ENCODE measurements at places on chromosomes 5 and 9.

- no peak for DNase-seq
Measured at GRCh38 chr5:34450338-34450737, 205.8 kb upstream of the RAI14 start.

DNA sequence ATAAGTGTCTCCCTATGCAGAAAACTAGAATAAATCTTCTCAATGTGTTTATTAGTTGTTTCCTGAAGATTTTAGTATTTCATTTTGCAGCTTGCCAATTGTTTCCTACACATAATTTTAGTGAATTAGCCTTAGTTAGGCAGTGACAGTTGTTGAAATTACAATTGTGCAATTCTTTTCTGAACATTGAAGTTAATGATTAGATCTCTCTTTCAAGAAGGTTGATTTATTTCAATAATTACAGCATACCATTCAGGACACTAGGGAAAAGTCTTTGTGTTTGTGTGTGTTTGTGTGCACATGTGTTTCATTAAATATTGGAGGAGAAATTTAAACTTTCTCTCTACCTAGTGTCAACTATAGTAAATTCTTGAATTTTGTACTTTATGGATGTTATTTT lies 199.6 kb upstream of the MPDZ start:
- no peak for DNase-seq

GRCh38 chr9:85569988-85570387 lies 171.8 kb downstream of the AGTPBP1 start:
- no peak for DNase-seq

DNA sequence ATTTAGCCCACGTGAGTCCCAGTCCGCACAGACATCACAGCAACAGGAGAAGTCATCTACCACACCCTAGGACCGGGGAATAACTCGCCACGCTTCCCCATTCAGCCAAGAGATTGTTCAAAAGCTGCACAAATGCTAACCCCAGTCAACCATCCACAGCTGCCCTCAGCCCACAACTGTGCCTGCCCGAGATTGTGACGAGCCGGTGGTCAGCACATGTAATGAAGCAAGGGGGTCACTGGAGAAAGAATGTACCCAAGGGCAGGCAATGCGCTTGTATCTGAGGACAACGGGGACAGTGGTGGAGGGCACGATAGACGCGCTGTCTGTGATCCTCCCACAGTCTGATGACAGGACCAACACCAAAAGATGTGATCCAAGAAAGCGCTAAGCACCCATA lies 67.8 kb downstream of the COL23A1 start:
- DNase-seq: no peak

GRCh38 chr9:27247756-27248155 lies 49.2 kb downstream of the EQTN start:
- DNase-seq: no peak

DNA sequence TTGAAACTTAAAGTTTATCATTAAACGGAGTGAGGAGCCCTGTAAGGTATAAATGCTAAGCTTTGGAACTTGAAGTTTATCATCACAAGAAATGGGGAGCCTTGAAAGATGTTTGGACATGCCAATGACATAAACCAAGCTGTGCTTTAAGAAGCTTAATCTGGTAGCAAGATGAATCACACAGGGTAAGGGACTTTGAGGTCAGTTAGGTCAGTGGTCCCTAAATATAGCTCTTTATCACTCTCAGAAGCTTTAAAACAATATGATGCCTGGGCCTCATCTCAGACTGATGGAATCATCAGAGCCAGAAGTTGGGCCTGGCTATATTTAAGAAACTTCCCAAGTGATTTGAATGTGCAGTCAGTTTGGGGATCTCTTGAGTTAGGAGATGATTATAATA lies 85.7 kb downstream of the TNC start:
- DNase-seq: no peak

DNA sequence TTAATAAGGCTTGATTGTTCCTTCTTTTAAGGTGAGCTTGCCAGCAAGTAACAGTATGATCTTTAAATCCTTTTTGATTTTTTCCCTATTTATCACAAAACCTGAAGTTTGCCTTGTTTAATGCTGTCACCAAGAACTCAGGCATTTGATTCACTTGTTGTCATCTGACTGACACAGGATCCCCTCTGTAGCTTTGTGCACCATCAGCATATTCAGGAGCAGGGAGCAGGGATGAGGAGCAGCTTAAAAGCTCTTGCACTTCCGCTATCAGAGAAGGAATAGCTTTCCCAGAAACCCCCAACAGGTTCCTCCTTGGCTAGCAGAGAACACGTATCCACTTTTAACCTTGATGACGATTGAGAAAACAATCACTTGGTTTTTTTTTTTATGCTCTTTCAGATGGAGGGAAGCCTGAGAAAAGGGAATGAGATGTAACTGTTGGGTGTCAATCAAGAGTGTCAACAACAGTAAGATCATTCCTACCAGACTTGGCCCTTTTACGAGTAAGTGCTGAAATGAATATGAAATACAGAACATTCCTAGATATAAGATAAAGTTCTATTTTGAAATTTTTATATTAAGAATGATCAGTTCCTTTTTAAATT lies 433.1 kb upstream of the CDH18 start:
- no peak for DNase-seq

- DNase-seq: no peak
Measured at GRCh38 chr5:101429241-101429640, 526.2 kb upstream of the ST8SIA4 start.

DNA sequence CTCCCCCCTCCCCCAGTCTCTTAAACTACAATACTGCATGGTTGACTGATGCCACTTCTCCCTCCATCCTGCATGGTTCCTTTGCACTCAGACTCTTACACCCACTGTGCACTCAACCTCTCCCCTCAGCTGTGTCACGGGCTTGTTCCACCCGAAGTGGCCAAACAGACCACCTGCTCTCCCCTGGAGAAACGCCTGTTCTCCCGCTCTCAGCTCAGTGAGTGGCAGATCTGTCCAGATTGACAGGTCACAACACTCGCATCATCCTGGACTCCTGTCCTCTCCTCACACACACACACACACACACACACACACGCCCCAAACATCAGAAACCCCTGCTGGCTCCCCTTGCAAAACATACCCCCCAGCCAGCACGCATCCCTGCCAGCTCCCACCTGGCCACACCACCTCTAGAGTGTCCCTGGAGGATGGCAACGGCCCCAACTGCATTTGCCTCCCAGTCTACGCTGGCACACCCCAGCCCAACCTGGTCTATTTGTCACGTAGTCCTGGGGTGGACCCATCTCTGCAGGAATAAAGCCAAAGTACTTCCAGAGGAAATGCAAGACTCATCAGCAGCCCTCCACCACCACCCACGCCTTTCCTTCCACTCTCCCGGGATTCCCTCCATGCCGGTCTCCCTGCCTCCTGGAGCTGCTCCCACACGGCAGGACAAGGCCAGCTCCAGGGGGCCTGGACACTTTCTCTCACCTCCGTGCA lies 2.9 kb downstream of the OR2V1 start:
- DNase-seq: no peak

GRCh38 chr5:66739021-66739420 lies 142.8 kb downstream of the MAST4 start:
- no peak for DNase-seq

- DNase-seq: no peak
Measured at GRCh38 chr5:123340928-123341327, 82.3 kb downstream of the CEP120 start.

DNA sequence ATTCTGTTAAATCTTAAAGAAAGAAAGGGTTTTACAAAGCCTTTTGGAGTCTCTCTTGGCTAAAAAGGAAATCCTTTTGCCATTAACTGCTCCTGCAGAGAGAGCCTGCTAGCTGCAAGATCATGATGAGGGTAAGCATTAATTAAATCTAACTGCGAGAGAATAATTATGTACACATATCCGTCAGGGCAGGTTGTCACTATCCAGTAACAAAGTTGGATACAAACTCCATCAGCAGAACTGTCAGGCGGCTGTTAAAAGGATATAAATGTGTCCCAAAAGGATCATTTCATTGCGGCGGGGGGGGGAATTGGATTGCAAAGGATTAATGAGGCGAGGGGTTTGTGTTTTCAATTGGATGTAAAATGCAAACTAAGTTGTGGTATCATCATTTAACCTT lies 289.3 kb downstream of the ASTN2 start:
- no peak for DNase-seq

GRCh38 chr5:61401726-61402125 lies 69.7 kb downstream of the ZSWIM6 start:
- no peak for DNase-seq

- DNase-seq: no peak
Measured at GRCh38 chr5:97454015-97454414, 271.0 kb upstream of the RIOK2 start.

- no peak for DNase-seq
Measured at GRCh38 chr5:171615705-171616640, 169.6 kb upstream of the SMIM23 start.

DNA sequence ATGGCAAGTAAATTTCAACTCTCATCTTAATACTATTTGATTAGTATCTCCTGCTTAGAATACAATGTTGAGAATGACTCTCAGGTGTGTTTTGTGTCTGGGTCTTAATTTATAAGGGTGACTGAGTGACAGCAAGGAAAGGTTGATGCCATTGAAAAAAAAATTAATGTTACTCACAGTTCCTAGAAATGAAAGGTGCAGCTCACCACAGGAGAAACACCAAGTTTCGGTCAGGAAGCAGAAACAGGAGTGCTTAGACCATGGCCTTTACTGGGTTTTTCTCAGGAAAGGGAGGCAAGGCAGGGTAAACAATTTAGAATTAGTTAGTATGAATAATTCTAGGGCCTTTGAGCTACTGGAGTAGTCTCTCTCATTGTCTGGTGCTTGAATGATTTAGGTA lies 159.2 kb upstream of the C9orf72 start:
- no peak for DNase-seq

DNA sequence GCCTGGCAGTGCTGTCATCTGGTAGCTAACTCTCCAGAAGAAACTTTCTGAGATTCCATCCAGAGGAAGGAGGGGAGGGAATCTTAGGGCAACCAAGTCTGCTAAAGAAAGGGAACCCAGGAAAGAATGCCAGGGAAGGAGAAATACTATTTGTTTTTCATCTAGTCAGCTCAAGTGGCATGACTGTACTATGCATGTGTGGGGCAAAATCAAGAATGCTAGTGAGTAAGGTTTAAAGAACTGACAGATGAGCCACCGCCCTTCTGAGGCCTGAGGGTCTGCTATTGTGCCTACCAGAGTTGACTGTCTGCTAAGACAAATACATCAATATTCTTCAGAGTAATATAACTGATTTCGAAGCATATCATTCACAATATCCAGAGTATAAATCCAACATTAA lies 204.2 kb downstream of the SLC12A2 start:
- no peak for DNase-seq

GRCh38 chr9:121700165-121700831 lies 48.9 kb downstream of the DAB2IP start:
- no peak for DNase-seq

DNA sequence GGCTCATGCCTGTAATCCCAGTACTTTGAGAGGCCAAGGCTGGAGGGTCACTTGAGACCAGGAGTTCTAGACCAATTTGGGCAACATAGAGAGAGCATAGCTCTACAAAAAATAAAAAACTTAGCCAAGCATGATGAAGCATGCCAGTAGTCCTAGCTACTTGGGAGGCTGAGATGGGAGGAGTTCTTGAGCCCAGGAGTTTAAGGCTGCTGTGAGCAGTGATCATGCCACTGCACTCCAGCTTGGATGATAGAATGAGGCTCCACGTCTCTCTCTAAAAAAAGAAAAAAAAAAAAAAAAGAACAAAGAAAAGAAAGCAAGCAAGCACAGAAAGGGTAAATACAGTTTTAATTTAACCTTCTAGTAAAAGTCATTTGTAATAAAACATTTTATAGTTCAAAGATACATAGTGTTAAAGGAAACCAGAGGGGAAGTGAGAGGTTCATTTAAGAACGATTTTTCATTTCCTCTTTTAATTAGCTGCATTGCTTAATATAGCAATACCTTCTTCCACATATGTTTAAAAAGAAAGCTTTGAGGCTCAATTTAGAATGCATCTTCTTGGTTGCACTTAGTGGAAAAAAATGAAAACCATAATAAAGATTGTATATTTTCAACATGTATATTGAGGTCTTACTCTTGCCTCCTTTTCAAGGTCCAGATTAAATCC lies 14.9 kb downstream of the GAPT start:
- DNase-seq: no peak

DNA sequence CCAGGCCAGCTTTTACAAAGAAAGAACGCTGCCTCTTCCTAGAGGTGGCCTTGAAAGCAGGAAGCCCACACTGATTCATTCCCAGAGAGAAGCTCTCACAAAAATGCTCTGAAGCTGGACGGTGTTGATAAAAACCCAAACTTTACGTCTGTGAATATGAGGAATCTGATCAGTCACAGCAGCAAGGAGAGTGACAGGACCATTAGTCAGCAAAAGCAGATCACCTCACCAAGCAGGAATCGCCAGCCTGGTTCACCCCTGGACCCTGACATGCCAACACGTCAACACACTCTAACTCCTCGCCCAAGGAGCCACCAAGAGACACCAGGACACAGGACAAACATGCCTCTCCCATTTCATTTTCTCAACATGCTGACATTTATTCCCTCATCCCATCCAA lies 70.6 kb upstream of the ZNF622 start:
- no peak for DNase-seq

DNA sequence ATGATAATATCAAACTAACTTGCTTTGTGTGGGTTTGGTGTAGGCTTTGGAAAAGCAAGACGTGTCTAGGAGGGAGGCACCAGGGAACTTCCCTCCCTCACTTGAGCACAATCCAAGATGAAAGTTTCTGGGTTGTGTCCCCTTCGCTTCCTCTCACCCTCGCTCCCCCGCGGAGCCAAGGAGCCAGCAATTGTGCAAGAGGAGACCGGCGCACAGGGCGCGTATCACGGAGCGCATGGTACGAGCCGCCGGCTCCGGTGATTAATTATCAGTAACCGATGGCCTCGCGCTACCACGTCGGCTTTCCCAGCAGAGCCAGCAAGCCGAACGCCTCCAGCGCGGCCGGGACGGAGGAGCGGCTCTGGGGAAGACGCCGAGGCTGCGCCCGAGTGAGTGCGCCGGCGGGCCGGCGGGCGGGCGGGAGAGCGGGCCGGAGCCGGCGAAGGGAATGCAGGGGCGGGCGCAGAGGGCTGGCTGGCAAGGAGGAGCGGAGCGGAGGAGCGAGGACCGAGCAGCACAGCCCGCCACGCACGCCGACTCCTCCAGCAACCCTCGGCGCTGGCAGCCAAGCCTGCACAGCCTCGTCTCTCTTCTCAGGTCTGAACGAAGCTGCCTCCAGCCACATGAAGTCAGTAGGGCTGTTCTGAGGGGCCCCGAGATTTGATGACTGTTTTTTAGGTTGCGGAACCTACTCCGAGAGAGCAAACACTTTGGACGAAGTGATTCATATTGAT lies 143.6 kb downstream of the BNC2 start:
- DNase-seq: no peak

- DNase-seq: no peak
Measured at GRCh38 chr5:36658038-36658756, 51.8 kb downstream of the SLC1A3 start.

GRCh38 chr5:55387865-55388264 lies 80.1 kb downstream of the MTREX start:
- DNase-seq: no peak

GRCh38 chr5:158976035-158976434 lies 123.7 kb downstream of the EBF1 start:
- DNase-seq: no peak

All from SHP77 treated with DMSO at 0.1 percent for 48 hours (cell line).